ENCODE measurements at places on chromosomes 3 and 15. TPM values are rescaled to one million over a fixed set of nuclear protein-coding genes. Genes with fewer than 3 reads are reported as not detected.

The CHRM5 gene
- total RNA-seq = not detected

The TSEN2 gene
- total RNA-seq = 26.5 TPM

The LRRIQ4 gene
- 0.16 TPM for total RNA-seq

The MYL3 gene
- not detected for total RNA-seq

The SLC15A2 gene
- 1.4 TPM for total RNA-seq

The P3H2 gene
- total RNA-seq = 4.1 TPM

The CACNA1D gene
- total RNA-seq = 1.1 TPM

The GRM7 gene
- total RNA-seq = 1.5 TPM

The TRPM7 gene
- 34.8 TPM for total RNA-seq

The GASK1A gene
- total RNA-seq = 2.1 TPM

The CLDN16 gene
- total RNA-seq = not detected

The PSMD6 gene
- total RNA-seq = 104 TPM

The PRKCD gene
- 10.8 TPM for total RNA-seq

The ARHGEF26 gene
- 19.3 TPM for total RNA-seq

- no peak for DNase-seq
Observed at GRCh38 chr3:105235785-105236184, 130.9 kb upstream of the ALCAM start.

DNA sequence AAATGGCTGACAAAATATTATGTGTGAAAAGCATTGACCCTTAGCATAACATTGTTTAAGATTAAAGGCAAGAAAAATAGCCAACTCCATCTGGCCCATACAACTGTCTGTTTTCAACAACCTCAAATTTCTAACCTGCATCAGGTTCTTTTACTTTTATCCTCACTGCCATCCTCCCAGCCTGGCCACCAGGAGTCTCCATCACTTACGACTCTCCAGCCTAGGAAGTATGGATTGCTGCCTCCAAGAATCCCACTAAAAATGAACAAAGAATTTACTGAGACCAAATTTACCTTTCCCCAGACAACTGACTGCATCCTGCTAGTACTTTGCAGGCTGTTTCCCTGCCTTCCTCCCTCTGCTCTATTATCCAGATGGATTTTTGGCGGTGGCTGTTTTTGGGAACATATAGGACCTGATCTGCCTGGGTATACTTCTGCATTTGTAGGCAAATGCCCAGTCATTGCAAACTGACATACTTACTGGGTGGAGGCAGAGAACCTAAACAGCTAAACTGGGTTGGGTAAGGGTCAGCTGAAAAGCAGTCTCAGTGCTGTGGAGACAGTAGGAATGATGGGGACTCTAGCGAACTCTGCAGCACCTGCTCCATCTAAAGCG lies 144.2 kb downstream of the GHSR start:
- DNase-seq = no peak

DNA sequence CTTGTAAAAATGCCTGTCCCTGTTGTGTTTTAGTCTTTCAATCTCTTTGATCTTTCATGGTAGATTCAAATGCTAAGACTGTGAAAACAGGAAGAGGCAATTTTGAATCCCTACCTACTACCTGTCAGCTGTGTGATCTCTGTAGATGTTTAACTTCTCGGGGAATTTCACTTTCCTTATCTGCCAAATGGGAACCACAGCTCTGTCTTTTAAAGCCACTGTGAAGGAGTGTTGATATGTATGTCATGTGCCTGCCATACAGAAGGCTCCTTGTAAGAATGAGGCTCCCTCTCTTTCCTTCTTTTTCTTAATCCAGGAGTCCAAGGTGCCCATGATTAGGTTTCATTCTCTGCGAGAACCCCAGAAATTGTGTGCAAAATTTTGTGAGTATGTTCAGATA lies 139.6 kb upstream of the ADAMTS9 start:
- no peak for DNase-seq

GRCh38 chr3:153442386-153442785 lies 280.4 kb downstream of the RAP2B start:
- DNase-seq = no peak

DNA sequence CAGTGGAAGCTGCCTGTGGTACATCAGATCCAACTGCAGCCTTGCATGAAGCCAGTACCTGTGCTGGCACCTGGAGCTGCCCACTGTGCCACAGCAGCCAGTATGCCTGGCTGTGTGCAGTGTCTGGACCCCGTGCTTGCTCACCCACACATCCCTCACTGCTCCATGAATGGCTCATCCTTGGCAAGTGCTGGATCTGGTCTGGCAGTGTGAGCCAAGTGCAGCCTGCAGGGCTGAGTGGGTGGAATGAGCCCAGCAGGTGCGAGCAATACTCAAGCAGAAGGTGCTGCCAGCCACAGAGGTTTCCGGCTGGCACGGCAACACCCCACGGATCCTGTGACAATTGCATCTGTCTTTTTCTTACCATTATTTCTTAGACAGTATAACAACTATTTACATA lies 488.2 kb upstream of the ROBO2 start:
- no peak for DNase-seq

GRCh38 chr15:88624971-88625490 lies 3.9 kb downstream of the AEN start:
- no peak for DNase-seq

DNA sequence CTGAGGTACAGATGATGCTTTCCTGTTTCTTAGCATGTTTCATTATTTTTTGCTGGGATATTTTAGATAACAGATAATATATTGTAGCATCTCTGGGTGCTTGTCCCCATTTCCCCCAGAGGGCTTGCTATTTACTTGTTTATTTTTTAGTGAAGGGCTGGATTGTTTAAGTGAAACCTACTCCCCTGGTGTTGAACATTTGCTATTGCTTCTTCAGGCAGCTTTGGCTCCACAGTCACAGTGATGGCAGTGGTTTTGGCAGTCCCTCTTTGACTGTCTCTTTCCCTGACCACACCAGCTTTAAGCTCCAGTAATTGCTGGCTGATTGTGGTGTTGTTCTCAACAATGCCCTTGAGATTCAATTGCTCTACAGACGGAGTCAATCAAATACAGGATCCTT lies 128.9 kb downstream of the KLF13 start:
- no peak for DNase-seq

- no peak for DNase-seq
Observed at GRCh38 chr15:56077081-56077480, 83.7 kb upstream of the NEDD4 start.

- peak; percentile 40 for DNase-seq
Observed at GRCh38 chr3:125684199-125684598, 88.9 kb upstream of the OSBPL11 start.

DNA sequence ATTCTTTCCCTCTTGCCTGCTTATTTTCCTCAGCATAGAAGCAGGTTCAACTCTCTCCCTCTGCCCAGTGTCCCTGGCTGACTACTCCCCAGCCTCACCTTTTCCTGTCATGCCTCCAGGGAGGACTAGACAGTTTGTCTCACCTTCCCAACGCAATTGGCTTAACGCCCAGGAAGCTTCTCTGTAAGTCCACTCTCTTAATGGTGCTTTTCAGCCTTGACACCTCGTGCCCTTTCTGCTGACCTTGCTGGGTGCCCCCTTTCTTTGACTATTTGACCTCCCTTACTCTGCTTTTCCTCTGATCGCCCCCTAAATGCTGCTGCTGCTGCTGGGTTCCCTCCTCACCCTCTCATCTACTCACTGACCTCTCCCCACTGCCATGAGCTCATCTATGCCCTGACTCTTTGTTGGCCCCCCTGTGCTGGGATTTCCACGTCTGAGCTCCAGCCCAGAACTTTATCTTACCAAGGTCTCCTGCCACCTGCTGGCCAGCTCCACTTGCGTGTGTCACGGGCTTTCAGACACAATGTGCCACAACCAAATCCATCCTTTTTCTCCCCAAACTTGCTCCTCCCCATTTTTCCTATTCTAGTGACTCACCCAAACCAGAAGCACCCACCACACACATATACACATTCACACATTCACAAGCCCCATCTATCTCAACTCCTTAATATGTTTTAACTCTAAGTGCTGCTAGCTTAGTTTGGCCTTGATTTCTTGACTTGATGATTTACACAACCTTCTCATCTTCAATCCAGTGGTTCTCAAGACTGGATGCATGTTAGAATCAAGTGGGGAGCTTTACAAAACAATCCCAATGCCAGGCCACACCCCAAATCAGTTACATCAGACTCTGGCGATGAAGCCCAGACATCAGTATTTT lies 16.6 kb downstream of the EPB42 start:
- DNase-seq = peak; percentile 41

DNA sequence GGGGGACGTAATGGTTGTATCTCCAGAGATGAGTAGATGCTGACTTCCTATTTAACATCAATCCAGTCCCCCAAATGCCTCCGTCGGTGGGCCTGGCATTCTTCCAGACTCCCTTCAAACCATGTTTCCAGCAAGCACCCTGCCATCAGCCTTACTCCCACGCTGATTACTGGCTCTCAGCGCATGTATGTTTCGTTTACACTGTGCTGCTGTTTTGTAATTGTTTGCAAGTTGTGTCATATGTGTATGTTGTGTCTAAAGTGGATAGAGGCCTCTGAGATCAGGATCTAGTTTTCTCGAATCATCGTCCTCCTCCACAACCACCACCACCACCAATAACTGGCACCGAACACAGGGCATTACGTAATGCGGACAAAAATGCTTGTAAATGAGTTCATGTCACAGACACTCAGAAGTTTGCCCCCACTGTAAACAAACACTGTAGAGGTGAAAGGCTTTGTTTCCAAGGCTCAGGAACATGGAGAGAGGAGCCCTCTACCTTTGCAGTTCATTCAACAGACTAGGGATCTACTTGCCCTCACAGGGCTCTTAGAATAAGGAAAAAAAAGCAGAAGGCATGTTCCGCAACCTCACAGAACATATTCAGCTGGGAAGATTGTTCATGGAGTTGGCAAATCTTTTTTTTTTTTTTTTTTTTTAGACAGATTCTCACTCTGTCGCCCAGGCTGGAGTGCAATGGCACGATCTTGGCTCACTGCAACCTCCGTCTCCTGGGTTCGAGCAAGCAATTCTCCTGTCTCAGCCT lies 46.1 kb upstream of the SEMA4B start:
- DNase-seq = no peak

DNA sequence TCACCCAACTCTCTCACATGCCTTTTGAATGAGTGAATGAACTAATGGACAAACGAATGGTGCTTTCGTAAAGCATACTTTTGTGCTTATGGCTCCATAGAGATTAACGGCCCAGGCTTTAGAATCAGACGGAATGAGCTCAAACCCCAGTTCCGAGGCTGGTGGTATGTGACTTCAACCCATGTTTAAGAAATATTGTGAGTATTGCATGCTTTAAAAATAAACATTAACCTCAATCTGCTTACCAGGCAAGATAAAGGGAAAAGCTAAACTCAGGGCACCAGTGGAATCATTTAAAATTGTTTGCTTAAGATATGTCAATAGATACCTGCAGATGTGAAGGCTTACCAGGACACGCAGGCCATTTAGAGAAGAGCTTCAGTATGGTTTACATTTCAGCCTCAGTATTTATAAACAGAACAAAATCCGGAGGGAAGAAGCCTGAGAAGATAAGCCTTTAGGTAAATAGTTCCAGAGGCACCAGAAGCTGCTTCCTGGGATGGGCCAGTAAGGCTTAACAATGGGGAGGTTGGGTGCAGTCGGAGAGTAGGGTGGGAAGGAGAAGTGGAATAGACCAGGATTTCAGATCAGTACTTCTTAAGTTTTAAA lies 186.4 kb downstream of the ADAMTS9 start:
- no peak for DNase-seq

DNA sequence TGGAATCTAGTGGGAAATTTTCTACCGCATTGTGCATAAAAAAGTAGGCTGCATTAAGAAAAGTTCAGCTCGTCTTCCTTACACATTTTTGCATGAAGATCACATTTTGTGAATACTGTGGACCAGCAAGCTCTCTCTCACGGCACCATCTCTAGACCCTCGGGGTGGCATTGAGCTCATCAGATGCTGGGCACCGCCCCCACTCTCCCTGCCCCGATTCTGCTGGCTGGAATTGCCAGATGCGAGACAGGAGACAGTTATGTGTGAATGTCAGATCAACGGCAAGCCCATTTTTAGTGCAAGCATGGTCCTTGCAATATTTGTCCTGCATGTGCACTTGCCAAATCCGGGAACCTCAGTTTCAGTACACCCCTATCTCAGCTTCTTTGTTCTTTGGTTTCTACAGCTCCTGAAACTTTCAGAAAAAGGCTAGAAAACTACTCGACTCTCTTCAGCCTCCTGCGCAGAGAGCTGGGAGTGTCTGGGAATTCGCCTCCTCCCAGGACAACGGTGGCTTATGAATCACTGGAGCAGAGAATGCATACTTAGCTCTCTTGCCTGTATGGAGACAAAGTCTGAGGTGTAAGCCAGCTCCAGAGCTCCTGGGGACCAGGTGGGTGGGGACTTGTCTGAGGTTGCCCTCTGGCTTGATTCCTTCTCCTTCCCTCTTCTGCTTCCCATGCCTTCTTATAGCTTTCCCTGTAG lies 285.2 kb upstream of the ATP10A start:
- no peak for DNase-seq

- no peak for DNase-seq
Observed at GRCh38 chr3:185988080-185988815, 50.4 kb upstream of the TRA2B start.

DNA sequence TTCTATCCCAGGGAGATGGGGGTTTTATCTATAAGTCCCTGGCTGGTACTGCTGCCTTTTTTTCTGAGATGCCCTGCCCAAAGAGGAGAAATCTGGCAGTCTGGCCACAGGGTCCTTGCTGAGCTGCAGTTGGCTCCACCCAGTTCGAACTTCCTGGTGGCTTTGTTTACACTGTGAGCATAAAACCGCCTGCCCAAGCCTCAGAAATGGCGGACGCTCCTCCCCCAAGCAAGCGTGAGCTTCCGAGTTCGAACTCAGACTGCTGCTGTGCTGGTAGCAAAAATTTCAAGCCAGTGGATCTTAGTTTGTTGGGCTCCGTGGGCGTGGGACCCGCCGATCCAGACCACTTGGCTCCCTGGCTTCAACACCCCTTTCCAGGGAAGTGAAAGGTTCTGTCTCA lies 126.8 kb upstream of the SUCLG2 start:
- DNase-seq = no peak

DNA sequence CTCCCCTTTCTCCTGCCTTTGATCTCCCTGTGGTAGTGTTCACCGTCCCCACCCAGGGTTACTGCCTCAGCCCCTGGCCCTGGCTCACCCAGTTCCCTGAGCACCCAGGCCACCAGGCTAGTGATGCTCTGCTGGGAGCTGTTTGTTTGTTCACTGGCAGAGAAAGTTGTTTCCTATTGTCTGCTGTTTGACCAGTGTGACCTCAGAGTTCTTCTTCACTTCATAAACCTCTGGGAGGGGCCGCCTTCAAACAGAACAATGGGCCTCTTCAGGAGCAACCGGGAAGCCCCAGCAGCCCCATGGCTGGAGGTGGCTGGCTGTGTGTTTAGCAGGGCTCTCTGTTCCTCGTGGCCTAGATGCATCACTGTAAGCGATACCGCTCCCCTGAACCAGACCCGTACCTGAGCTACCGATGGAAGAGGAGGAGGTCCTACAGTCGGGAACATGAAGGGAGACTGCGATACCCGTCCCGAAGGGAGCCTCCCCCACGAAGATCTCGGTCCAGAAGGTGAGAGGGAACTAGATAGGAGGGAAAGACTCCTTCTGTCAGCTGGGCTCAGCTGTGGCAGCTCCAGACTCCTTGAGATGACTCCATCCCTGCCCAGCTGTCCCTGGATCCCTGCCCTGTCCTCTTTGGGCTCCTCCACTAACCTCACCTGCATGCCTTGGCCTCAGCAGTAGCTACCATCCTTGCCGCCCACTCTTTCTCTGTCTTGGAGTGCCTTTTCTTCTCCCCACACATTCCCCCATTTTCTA lies 3.4 kb downstream of the CLK3 start:
- no peak for DNase-seq

All from neural crest cell (in vitro differentiated cells).